ENCODE measurements at places on chromosomes 7 and 10.

- DNase-seq, result no peak
Measured at GRCh38 chr7:64314566-64314965, 805 bp downstream of the ZNF736 start.

- no peak for DNase-seq
Measured at GRCh38 chr10:96441322-96441885, 72.3 kb downstream of the TLL2 start.

GRCh38 chr7:77331938-77332695 lies 84.0 kb downstream of the GSAP start:
- DNase-seq, result peak; percentile 56

DNA sequence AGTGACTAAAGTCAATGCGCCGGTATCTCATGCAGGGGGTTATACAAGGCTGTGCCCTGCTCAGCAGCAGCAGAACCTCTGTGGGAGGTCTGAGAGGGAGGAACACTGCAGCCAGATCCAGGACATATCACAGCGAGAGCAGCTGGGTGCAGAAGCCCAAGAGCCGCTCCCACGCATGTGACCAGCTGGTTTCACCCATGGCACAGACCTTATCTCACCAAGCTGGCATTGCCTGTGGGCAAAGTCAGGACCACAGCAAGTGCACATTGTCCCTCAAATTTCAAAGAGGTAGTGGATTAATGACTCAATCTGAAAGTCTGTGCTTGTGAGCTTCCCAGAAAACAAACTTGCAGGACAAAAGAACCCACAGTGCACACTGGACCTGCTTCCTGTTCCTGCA lies 31.6 kb upstream of the AKR1C1 start:
- no peak for DNase-seq

GRCh38 chr7:5421714-5422395 lies 1.8 kb downstream of the TNRC18 start:
- peak; percentile 9 for DNase-seq

GRCh38 chr10:92278996-92279696 lies 11.7 kb downstream of the CPEB3 start:
- no peak for DNase-seq

- DNase-seq, result peak; percentile 23
Measured at GRCh38 chr7:37410305-37411229, 38.1 kb downstream of the ELMO1 start.

- no peak for DNase-seq
Measured at GRCh38 chr7:47474211-47474936, 107.5 kb downstream of the TNS3 start.

DNA sequence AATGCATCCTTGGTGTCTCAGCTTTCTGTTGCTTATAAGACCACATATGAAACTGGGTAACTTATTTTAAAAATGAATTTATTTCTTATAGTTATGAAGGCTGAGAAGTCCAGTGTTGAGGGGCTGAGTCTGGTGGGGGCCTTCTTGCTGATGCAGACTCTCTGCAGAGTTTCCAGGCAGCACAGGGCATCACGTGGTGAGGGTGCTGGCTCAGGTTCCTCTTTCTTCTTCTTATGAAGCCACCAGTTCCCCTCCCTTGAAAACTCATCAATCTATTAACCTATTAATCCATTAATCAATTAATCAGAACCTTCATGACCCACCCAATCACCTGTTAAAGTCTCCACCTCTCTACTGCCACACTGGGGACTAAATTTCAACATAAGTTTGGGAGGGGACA lies 595.6 kb upstream of the NRP1 start:
- no peak for DNase-seq

DNA sequence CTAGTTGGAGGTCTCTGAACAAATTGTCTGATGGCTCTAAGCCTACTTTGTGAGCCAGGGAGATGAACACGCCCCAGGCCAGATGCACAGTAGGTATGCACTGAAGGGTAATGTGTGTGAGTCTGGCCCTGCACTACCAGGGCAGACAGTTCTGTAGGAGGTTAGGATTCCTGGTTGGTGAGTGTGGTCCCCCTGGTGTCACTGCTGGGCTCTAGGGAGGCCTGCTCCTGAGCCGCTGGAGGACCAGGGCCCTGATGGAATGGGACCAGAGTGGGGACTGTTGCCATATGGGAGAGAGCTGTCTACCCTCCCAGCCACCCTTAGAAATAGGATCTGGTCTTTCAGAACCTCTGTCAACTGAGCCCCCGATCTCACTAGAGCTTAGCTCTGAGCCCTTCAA lies 42.0 kb downstream of the CDH23 start:
- no peak for DNase-seq

DNA sequence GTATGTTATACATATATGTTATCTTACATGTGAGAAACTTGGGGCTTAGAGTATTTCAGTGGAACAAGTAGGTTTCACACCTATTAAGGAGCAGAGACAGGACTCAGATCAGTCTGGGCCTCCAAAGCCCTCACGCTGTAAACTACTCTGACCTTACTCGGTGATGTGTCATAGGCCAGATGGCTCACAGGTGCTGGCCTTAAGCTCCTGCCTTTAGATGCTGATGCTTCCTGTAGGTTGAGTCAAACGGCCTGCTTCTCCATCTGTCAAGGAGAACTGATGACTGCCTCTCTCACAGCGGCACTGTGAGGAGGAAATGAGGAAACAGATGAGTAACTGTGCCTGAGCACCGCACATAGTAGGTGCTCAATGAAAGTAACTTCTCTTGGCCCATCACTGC lies 312.6 kb upstream of the COBL start:
- DNase-seq, result no peak
